ENCODE measurements at places on chromosomes 4 and X. TPM values are rescaled to one million over a fixed set of nuclear protein-coding genes. Genes with fewer than 3 reads are reported as not detected.

DNA sequence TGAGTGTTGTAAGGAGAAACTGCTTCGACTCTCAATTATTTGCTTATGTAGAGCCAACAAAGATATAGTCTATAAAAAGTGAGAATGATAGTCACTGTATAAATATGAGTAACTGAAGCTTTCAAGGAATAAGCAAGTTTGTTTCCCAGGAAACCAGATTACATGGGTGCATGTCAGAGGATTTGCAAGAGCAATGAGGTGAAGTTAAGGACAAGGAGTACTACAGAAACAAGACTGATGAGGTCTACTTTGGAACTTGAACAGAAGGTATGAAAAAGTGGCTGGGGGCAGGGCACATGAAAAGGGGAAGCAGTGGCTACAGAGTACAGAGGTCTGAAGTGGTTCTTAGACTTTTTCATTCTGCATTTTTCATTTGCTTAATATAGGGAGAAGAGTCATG, 321.0 kb upstream of the CXXC4 start:
- DNase-seq, result no peak

DNA sequence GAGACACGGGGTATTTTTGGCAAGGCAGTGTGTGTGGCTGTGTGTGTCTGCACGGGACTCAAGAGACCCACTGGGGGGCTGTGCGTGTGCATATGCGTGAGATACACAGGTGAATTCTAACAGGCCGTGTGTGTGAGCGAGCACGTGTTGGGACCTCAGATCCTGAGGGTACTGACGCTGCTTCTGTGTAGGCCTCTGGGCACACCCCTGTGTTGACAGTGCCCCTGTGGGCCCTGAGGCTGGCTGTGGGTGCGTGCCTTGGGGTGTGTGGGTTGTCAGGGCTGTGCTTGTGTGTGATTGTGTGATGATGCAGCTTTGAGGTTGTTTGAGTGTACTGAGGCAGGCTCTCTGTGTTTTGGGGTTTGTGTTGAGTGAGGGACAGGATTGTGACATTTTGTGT, 13.9 kb downstream of the FOXP3 start:
- DNase-seq, result no peak

DNA sequence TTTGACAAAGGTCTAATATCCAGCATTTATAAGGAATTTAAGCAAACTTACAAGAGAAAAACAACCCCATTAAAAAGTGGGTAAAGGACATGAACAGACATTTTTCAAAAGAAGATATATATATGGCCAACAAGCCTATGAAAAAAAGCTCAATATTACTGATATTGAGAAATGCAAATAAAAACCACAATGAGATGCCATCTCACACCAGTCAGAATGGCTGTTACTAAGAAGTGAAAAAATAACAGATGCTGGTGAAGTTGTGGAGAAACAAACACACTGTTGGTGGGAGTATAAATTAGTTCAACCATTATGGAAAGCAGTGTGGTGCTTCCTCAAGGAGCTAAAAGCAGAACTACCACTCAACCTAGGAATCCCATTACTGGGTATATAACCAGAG, 91.6 kb upstream of the EFHC2 start:
- no peak for DNase-seq

- no peak for DNase-seq
Observed at GRCh38 chr4:57410331-57411052, 300.3 kb upstream of the IGFBP7 start.

The KIF4A gene
- polyA plus RNA-seq, result 0.38 TPM

The TMEM154 gene
- under 0.01 TPM for polyA plus RNA-seq

Measured in aorta (tissue), 5 donors.